ENCODE measurements at places on chromosomes 7 and 10.

DNA sequence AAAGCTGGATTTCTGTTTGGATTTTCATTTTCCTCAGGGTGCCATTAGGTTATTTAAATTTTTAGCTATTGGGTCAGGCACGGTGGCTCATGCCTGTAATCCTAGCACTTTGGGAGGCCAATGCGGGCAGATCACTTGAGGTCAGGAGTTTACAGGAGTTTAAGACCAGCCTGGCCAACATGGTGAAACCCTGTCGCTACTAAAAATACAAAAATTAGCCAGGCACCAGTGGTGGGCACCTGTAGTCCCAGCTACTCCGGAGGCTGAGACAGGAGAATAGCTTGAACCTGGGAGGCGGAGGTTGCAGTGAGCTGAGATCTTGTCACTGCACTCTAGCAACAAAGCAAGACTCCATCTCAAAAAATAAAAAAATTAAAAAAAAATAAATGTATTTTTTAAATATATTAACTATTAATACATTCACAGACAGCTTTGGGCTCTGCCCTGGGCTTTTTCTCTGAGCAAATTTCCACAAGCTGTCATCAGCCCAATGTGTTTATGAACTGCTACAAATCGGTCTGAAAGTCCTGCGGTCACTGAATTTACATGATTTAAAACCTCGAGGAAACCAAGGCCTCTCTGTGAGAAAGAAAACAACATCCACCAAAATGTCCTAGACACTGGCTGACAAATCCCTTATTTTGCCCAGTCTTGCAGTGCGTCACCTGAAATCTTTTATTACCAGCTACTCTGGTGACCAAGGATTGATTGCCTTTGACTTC is 19.2 kb upstream of the PLEKHS1 start:
- DNase-seq, result no peak

GRCh38 chr10:24916365-24916764 is 36.0 kb downstream of the PRTFDC1 start:
- no peak for DNase-seq

DNA sequence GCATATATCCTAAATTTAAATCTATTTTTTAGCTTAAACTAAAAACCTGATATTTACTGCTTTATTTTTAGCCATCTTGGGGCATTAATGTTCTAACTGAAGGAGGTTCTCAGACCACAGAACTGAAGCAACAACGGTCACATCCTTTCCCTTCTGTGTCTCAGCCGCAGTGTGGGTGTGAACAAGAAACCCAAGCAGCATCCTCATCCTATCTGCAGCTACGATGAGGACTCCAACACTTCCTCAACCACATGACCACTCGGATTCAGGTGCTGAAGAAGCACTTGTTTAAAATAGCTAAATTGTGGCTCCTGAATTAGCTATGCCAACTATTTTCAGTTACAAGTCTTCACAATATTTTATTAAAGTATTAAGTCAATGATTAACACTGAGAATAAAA is 5.3 kb downstream of the ESYT2 start:
- DNase-seq, result no peak

DNA sequence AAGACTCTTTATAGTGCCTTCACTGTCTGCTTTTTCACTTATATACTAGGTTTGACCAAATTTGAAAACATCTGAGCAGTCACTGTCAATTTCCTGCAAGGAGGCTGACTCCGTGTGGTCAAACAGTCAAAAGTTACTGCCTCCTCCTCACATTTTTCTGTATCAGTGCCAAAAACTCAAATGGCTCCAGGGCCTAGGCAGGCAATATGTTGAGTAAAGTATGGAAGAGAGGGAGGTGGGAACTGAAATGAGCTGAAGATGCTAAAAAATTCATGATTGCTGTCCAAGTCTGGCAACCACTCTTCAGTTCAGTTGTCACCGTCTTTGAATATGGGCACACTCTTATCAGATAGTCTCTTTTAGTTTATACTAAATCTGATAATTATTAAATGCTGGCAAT is 551.6 kb downstream of the CCSER2 start:
- DNase-seq, result no peak
